ENCODE measurements at places on chromosomes 2 and 18.
A peak's percentile ranks its signal among the peaks of the same experiment; 100 is the strongest.

- DNase-seq, result no peak
Measured at GRCh38 chr2:122357998-122358397, 602.5 kb downstream of the TSN start.

- DNase-seq, result no peak
Measured at GRCh38 chr2:50614056-50614455, 417.9 kb downstream of the NRXN1 start.

DNA sequence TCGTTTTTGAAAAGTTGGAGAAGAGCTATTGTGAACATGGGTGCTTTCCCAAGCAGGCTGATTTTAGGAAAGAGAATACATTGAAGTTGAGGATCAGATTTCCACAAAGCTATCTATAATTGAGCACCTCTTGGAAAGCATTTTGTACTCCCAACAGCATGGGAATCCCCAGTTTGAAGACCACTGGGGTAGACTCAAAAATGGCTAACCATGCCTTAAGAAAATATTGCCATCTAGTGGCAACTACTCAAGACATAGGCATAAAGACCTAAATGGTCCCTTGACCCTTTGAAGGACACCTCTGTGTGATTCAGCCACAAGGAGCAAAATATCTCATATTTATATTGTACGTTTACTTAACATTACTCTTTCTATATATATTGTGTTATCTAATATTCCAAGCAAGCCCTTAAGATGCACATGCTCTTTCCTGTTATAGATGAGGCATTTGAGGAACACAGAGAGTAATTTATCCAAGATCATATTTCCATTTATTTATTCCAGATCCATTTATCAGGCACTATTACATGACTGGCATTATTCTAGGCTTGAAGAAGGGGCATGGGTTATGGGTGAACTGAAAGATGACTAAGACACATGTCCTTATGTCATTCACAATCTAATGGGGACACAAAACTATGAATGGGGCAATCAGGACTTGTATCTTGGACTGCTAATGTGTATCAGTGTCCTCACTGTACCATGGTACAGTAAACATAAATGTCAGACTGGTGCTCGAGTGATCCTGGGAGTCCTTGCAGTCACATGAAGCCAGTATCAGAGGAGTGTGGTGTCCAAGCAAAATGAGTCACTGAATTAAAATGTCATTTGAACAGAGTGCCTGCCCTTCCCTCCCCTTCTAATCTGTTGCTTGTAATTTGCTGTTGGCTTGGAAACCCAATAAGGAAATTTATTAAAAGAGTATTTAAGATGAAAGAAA lies 121.0 kb upstream of the XPO1 start:
- peak; percentile 53 for DNase-seq

- no peak for DNase-seq
Measured at GRCh38 chr2:143142598-143142997, 13.4 kb downstream of the ARHGAP15 start.

DNA sequence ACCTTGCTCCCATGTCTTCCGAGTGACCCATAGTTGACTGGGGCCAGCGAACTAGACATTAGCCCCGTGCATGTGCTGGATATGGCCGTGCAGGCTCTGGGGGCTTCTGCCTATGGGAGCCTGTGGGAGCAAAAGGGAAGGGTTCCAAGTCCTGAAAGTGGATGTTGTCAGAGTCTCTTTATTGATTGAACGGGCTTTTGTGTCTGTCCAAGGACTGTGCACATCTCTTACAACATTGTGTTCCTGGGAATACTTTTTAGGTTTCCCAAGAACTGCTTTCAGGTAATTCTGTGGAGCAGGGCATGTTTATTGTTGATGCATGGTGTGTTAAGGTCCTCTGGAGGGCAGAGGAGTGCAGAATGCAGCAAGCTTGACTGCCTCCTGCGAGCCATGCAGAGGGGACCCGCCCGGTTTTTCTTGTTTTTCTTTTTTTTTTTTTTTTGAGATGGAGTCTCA lies 5.0 kb downstream of the RNF144A start:
- DNase-seq, result peak; percentile 50

DNA sequence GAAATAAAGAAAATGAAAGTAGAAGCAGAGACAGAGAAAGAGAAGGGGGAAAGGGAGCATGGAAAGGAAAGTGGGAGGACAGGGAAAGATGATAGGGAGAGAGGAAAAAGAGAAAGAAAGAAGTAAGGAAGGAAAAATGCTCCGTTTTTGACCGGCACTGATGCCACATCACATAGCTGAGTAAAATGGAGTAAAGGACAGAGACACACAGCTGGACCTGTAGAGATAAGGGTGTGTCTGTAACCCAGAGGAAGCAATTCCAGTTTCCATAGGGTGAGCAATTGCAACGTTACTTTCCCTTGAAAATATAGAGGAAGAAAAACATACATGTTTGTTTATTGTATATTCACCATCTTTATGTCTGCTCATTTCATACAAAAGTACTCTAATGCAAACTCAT lies 1866.9 kb upstream of the PIK3C3 start:
- DNase-seq, result no peak

DNA sequence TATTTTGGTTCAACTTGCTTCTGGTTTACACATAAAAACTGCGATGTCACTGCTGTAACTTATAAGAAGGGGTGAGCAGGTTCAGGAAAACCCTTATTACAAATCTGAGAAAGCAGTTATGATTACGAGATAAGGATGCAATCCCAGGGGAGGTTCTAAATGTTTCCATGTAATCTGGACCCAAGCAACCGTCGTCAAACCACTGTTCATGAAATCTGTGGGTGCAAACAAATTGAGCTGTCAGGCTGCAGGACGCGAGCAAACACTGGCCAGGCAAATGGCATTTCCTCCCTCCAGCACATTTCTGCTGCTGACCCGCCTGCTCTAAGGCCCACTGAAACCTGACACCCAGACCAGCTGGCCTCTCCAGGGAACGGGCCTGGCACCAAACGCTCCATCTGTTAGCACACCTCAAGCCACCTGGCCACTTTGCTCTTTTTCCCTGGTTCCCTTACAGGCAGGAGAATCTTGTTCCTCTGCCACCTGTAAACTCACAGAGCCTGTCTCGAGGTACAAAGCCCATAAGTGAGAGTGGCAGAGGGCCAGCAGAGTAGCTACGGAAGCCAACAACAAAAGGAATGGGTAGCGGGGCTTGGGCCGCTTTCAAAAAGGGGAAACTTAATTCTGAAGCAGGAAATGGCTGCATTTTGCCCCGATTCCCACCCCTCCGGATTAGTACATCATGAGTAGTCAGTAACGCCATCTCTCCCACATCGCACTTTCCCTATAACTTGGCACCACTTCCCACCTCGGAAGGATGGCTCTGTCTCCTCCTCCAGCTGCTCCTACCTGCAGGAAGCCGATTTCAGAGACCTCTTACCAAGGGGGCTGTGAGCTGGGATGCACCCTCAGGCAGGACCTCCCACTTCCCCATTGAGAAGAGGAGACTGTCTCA lies 26.5 kb downstream of the CRACDL start:
- no peak for DNase-seq

DNA sequence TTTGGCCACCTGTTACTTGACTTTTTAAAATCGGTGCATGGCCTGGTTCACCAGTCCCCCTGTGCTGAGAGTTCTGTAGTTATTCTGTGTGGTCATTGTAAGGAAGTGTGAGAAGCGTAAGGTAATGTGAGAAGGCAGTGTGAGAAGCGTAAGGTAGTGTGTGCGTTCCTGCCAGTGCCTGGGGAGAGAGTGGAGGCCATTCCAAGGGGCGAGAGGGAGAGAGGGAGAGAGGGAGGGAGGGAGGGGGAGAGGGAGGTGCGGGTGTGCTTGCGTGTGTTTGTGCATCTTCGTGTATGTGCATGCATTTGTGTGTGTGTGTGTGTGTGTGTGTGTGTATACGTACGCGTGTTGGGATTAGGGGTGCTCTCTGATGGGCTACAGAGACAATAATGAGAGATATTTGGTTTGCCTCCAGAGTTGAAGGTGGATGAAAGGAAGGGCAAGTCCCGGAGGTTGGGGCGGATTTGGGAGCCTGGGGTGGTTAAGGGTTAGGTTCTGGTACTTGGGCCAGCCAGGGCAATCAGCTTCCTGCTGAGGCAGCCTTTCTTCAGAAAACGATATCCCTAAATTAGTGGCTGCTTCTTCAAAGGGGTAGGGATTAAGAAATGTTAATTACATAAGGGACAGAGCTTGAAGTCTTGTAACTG lies 53.7 kb downstream of the SGPP2 start:
- no peak for DNase-seq

DNA sequence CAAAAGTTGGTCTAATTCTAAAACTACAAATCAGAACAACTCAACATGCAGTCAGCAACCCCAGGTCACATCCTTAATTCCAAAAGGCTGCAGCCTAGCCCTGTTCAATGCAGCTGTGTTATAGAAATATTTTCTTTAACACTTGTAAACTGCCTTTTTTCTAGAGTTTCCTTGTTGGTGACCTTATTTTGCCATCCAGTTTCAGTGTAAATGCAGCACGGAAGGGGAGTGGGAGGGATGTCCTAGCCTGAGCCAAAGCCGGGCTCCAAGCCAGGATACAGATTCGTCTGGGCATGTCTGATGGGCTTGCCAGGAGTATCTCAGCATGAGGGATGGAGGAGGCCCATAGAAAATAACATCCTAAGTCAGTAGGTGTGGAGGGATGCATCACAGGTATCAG lies 17.7 kb upstream of the SP3 start:
- DNase-seq, result no peak

- no peak for DNase-seq
Measured at GRCh38 chr2:1970341-1970740, 226.0 kb upstream of the PXDN start.
